CD4-positive, alpha-beta T cell treated with Interleukin-12 subunit alpha and Interleukin-12 subunit beta, for 1 hour (primary cell): ENCODE measurements at places on chromosomes 5 and 9.
A peak's percentile ranks its signal among the peaks of the same experiment; 100 is the strongest.

- no peak for DNase-seq
These were observed 70.3 kb upstream of the CNTLN start for GRCh38 chr9:17064558-17064957.

GRCh38 chr5:37926732-37927131 lies 86.9 kb upstream of the GDNF start:
- no peak for DNase-seq

- DNase-seq = no peak
These were observed 40.4 kb upstream of the CRB2 start for GRCh38 chr9:123315635-123316034.

- DNase-seq = peak; percentile 48
These were observed at the start of gene SUSD1 for GRCh38 chr9:112174965-112175795. SUSD1 (minus strand) TSS chr9:112175297; CDS start chr9:112175235, 62 bp downstream.

DNA sequence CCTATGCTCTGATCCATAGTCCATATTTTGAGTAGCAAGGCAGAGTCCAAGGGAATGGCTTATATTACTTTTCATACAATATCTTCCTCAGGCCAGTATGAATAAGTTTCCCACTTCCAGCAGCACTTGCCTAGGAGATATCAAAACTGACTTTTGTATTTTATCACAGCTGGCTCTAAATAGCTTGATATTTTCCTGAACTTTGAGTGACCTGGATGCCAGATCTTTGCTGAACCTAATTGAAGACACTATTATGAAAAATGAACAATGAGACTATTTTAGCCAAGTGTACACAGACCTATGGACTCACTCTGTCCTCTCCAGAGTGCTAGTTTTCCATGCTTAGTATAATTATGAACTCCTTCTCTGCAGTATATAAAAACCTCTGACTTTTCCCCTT lies 475.6 kb upstream of the PTGER4 start:
- DNase-seq = no peak

DNA sequence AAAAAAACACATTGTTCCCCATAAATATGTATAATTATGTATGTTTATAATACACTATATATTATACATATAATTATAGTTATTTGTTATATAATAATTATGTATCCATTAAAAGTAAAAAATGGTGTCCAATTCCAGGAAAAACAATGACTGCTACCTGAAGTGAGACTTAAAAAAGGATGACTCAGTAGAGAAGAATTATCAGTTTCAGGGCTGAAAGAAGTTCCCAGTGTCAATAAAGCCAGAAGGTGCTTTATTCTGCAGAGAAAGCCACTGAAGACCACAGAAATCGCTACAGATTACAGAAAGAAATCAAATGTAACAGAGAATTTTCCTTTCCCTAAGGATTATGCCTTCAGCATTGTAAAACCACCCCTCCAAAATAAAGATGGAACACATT lies 50.9 kb downstream of the ANKRD31 start:
- no peak for DNase-seq

DNA sequence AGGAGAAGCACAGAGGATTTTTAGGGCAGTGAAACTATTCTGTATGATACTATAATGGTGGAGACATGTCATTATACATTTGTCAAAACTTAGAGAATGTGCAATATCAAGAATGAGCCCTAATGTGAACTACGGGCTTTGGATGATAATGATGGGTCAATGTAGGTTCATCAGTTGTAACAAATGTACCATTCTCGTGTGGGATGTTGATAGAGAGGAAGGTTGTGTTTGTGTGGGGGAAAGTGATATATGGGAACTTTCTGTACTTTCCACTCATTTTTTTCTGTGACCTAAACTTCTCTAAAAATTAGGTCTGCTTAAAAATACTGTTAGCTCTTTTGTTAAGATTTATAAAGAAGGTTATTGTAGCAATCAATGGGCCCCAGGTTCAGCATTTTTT lies 138.9 kb downstream of the SPATA31D1 start:
- no peak for DNase-seq

DNA sequence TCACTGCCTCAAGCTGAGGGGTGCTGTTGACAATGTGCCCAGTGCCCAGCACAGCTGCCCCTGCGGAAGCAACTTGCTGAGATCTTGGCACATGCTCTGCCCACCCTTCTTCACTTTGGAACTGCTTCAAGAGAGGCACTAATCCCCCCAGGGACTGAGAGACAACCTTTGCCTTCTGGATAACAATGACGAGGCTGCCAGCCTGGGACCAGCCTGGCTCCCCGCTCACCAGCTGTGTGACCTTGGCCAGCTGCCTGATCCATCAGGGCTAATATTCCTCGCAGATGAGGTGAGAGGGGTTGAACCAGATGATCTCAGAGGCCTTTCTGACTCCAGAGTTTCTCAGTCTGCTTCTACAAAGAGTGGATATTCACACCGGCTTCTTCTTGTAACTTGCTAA lies 81.0 kb downstream of the SHB start:
- DNase-seq = no peak

DNA sequence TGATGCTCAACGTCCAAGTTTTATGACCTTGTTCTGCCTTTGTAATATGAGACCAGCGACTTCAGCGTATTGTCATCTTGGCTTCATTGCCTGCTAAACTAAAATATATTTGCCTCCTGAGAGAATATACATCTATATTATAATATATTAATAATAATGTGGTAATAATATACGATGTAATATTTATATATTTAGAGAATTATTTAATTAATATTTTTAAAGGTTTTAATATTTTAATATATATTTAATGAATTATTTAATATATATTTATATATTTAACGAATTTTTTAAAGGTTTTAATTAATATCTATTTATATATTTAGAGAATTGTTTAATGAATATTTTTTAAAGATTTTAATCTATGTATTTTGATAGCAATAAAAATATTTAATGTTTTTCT lies 700.7 kb downstream of the TAF11L14 start:
- no peak for DNase-seq

DNA sequence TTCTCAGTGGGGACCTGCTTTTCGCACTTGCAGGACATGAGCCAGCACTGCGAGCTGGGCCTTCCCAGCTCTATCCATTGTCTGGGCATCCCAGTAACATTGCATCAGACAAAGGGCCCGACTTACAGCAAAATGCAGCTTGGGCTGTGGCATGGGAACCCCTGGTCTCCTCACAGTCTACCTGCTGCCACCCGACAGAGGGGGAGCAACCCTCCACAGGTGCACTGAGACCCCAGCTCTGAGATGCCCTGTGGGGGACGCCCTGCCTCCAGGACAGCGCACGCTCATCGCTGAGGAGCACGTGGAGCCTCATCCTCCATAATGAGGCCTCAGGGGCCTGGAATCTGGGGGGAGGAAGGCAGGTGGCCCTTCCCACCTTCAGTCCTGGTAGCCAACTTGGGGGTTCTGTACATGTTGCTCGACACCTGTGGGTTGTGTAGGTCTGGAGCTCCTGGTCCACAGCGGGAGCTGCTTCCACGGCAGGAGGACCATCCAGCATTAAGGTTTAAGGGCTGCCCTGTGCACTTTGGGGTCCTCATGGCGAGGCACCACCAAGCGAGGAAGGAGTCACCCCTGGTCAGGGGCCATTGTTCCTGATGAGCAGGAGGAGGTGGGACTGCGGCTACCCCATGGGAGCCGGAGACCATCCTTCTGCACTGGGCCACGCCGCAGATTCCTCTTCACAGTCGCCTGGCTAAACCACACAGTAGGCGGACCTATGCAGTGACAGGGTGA lies 376.5 kb upstream of the IRX1 start:
- DNase-seq = no peak

DNA sequence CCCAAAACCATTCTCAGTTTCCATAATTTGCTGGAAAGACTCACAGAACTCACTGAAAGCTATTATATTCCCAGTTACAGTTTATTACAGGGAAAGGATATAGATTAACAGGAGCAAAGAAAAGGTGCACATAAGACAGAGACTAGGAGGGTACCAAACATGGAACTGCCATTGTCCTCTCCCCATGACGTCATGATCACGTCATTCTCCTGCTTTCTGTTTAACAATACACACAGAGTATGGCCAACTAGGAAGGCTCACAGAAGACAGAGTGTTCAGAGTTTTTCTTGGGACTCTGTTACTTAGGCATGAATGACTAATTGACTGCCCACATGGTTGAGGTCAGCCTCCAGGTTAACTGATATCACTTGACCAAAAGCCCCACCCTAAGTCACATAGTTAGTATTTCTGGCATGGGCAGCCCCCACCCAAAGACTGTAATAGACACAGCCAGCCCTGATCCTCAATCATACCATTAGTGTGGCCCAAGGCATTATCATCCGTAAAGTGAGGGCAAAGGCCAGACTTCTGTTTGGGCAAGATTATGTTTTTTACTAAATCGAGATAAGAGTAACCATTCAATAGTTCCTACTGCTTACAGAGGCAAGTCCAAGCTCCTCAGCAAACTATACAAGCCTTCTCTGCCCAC lies 353.5 kb upstream of the POU5F2 start:
- no peak for DNase-seq

DNA sequence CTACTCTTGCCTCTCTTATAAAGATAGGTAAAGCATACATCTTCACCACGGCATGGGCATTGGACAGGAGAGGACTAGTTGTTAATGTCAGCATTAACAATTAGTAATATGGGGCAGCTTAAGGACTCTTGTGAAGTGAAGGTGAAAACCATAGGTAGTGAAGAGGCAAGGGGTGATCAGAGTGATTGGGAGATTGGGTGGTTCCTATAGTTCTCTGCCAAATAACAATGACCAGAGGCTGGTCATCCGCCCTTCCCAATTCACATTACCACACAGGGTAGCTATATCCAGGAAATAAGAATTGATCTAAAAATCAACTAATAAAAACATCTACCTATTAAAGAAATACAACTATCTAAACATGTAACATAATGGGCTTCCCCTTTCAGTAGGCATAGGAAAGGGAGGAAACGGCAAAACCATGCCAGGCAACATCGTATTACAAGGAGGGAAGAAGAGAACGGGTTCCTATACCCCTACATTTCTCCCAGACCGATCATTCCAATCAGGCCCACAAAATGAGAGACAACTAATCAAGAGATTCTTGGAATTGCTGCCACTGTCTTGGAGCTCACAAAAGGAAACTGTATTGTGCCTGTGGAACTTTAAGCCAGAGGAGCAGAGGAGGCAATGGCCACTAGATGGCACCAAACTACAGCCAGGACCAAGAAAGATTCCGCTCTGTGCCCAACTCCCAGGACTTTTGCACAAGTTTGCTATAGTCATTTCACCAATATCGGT lies 121.6 kb downstream of the FBXL17 start:
- peak; percentile 70 for DNase-seq

DNA sequence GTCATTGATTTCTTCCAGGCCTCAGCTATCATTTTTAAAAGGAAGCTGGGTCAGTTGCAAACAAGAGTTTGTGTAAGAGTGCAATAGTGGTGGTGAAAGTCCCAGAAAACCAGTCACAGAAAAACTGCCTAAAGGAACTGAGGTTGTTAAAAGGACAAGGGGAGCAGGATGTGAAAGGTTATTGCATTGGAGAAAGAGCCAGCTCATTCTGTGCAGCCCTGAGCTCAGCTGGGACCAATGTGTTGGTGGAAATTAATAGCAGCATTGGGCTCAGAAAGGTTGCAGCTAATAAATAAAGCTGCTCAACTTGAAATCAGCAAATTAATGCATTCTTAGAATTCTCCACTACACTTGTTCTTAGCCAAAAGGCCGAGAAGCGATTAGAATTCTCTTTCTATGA lies 34.9 kb downstream of the NREP start:
- DNase-seq = no peak

DNA sequence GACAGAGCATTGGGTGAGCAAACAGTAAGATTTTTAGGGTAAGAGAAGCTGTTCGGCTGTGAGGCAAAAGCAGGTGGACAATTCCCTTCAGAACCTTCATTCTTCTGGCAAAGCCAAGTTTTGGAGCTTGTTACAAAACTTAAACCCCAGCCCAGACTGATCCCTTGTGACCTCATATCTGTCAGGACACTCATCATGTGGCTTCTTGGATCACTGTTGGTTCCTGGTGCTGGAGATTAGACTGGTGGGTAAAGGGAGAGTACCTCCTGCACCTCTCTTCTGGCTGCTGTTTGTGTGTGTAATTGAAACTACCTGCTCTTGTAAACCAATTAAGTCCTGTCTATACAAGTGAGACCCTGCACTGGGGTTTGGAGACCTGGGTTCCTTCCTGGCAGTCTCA lies 21.0 kb downstream of the LARP1 start:
- DNase-seq = no peak

DNA sequence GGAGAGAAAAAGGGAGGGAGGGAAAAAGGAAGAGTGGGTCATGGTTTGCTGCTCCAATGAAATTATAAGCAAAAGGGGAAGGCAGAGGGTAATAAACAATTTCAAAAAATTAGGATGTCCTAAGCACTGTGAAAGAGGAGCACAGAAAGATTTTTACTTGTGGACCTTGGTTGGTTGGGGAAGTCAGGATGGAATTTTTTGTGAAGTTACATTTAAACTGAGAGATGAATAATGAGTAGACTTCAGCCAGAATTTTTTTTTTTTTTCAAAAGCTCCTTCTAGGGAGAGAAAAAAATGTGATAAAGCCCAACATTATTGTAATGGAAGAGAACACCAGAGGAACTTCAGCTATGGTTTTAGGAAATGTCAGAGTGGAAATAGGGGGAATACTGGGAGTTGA lies 515.9 kb upstream of the PAPPA start:
- no peak for DNase-seq

DNA sequence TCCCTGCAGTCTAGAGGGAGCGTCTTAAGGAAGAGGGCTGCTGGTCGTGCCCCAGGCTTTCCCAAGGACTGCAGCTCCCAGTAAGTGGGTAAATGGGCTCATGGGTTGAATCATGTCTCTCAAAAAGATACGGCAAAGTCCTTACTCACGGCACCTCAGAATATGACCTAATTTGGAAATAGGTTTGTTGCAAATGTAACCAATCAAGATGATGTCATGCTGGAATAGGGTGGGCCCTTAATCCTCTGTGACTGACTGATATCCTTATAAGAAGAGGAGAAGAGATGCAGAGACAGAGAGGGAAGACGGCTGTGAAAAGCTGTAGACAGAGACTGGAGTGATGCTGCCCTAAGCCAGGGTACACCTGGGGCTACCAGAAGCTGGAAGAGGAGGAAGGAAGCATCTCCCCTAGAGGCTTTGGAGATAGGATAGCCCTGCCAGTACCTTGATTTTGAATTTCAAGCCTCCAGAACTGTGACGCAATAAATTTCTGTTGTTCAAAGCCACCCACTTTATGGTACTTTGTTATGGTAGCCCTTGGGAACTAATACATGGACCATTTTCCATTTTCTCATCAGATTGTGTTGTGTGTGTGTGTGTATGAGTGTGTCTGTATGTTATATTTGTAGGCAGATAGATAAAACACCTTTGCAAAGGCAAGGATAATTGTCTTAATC lies 15.0 kb downstream of the GALNT10 start:
- DNase-seq = no peak

- DNase-seq = no peak
These were observed 140.8 kb upstream of the TRPC7 start for GRCh38 chr5:136506131-136506530.

- DNase-seq = no peak
These were observed 367.1 kb upstream of the KLF4 start for GRCh38 chr9:107856633-107857032.
